Stimulated activated CD8-positive, alpha-beta memory T cell treated with anti-CD3 and anti-CD28 coated beads, Interleukin-2, amount 100 ng/mL, for 1 hour (primary cell): ENCODE measurements at places on chromosomes 16 and 17.

DNA sequence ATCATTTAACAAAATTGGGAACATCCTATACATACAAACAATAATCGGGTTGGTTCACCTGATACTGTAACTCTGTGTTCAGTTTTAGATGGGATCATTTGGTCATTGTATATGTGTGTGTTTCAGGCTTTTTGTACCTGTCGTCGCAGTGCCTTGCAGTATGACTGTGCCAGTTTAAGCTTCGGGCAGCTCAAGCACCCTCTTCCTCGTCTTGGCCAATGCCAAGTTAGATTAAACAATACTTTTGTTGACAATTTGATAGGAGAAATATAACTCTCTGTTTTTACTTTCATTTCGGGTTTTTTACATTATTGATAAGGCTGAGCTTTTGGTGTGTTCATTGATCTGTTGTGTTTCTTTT lies 37.0 kb upstream of the ARHGAP17 start:
- DNase-seq, result no peak

GRCh38 chr17:65467156-65467555 lies 94.3 kb downstream of the AXIN2 start:
- DNase-seq, result no peak

GRCh38 chr16:22300427-22301071 lies 3.3 kb downstream of the POLR3E start:
- no peak for DNase-seq

GRCh38 chr16:64250866-64251265 lies 871.0 kb downstream of the CDH11 start:
- DNase-seq, result no peak

DNA sequence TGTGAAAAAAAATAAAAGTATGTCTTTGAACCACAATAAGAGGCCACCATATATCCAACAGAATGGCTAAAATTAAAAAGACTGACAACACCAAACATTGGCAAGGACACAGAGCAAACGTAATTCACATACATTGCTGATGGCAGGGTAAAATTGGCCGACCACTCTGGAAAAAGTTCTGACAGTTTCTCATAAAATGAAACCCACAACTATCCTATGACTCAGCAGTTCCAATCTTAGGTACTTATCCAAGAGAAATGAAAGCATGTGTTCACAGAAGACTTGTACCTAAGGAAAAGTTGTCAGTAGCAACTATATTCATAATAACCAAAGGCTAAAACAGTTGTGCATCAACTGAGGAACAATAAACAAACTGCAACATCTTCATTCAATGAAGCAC lies 357.3 kb upstream of the XYLT1 start:
- DNase-seq, result no peak

GRCh38 chr17:77815127-77815905 lies 143.2 kb upstream of the TNRC6C start:
- DNase-seq, result no peak

DNA sequence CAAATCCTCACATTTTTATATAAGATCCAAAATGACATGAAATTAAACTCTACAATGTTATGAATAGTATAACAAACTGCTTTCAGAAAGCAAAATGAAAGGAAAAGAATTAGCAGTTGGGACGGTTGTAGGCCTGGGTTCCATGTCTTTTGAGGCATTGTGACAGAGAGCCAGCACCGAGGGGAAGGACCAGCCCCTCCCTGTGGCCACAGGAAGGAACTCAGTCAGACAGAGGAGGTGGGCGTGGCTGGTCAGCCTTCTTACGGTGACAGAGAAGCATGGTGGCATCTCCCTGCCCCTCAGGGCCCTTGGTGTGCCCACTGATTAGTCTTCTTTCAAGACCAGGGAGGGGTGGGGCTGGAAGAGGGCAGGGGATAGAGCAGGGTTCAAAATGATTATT lies 5.7 kb downstream of the ZNF319 start:
- DNase-seq, result no peak

GRCh38 chr17:76515274-76515949 lies 14.2 kb upstream of the RHBDF2 start:
- peak; percentile 64 for DNase-seq

DNA sequence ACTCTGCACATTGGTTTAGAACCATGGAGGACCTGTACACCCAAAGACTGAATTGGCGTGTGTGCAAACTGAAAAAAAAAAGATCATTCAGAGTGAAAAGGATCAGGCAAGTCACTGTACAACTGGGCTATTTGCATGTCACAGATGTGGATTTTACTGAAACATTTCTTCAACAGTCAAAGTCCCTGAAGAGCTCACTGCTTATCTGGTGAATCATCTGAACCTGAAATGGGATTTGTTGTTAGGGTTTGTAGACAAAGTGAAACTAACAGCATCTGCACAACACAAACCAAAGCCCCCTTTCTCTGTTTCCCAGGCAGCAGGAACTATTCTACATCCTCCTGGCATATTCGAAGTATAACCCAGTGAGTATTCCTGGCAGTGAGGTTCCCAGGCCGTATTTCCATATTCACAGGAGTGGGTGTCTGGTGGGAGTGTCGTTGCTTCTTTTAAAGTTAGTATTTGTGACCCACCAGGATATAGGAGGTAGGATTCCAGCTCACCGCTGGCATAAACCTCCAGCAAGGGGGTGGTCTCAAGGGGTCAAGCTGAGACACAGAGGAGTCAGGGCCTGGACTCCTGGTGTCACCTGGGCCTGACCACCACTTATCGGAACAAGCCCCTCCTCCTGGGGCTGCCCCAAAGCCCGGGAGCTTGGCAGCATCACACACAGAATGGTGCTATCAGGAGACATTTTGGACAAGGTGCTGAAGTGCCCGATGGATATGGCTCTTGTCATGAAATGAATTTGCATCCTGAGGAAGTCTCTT lies 80.9 kb downstream of the GOSR1 start:
- DNase-seq, result no peak

DNA sequence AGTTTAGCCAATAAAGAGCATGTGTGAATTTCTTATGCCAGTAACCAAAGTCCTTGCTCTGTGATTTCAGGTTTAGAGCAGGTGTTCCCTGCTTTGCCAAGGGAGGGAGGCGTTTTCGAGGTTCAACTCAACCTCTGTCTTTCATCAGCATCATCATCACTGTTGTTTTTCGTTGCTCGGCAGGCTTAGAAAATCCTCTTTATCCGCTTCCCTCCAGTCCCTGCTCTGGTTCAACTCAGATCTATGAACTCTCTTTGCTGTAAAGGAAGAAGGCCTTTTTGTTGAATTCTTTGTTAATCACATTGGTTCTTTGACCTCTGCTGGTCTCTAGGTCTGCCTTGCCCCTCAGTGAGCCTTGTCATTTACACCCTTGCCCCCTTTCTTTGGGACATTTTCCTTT lies 243.9 kb upstream of the RBFOX1 start:
- DNase-seq, result no peak

DNA sequence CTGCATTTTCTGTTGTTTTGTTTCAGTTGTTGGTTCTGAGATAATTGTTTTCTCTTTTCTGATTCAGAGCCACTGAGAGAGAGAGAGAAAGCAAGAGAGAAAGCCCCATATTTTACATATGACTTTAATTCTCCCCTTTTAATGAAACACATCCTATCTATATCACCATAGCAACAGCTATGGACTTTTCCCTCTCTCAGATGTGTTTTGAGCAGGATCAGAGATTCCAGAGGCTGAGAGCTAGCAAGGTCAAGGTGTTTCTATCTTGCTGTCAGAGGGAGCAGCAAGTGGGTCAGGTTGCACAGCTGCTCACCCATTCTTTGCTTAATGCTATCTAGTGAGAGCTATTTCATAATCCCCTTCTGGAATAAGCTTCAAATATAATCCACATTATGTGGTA lies 415.9 kb downstream of the CA10 start:
- DNase-seq, result no peak

DNA sequence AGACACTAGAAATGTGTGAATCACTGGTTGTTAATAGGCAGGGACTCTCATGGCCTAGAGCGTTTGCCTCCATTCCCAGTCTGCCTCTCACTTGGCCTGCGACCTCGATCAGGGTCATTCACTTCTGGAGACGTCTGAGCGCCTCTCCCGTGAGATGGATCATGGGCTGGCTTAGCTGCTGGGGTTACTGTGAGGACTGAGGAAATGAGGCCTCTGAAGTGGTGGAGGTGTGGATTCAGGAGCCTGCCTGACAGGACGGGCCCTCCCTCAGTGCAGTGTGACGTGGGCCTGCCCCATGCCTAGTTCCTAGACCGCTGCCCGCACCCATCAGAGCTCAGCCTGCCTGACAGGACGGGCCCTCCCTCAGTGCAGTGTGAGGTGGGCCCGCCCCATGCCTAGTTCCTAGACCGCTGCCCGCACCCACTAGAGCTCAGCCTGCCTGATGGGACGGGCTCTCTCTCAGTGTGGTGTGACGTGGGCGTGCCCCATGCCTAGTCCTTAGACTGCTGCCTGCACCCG lies 61.9 kb downstream of the BANP start:
- DNase-seq, result no peak

DNA sequence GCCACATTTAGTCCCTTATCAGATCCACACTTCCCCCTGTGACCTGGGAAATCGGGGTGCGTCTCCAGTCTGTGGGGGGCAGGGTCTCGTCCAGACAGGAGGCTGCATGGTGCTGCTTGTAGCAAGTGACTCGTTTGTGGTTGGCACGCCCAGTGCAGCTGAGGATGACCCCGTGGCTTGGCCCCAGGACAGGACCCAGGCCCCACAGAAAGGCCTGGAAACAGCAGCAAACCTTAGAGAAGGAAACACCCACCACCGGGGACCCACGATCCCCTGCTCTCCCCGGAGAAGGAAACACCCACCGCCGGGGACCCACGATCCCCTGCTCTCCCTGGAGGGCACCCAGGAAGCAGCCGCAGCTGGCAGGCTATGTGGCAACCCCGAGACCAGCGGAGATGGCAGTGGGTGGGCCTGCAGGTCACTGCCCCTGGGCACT lies 8.2 kb upstream of the C16orf95 start:
- no peak for DNase-seq

DNA sequence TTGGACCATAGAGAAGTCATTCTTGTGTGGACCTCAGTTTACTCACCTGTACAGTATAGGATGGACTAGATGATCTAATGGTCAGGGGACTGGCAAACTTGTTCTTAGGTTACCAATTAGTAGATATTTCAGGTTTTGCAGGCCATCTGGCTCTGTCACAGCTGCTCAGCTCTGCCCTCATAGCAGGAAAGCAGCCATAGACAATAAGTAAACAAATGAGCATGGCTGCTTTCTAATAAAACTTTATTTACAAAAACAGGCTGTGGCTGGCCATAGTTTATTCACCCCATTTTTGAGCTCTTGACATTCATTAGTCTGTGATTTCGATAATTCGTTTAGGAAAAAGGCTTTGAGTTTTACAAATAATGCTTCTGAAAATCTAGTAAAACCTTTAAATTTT lies 12.7 kb downstream of the BPTF start:
- no peak for DNase-seq

DNA sequence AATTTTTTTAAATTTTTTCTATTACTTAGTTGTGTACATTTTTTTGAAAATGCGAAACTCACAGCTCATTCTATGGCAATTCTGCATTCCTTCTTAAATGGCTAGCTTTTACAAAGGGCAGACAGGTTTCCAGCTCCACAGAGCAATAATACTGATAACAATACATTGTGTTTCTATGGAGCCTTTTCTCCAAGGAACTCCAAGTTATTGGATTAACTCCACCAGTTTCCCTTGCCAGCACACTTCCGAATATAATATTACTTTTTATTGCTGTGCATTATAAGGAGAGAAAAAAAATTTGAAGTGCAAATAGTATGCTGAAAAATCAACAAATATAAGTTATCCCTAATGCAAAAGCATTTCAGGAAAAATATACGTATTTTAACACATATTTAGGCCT lies 127.5 kb upstream of the PSMD7 start:
- DNase-seq, result no peak

GRCh38 chr16:48446534-48446920 lies 61.3 kb upstream of the SIAH1 start:
- no peak for DNase-seq

- DNase-seq, result no peak
Measured at GRCh38 chr16:2341456-2342447, 1.2 kb upstream of the ABCA3 start.

DNA sequence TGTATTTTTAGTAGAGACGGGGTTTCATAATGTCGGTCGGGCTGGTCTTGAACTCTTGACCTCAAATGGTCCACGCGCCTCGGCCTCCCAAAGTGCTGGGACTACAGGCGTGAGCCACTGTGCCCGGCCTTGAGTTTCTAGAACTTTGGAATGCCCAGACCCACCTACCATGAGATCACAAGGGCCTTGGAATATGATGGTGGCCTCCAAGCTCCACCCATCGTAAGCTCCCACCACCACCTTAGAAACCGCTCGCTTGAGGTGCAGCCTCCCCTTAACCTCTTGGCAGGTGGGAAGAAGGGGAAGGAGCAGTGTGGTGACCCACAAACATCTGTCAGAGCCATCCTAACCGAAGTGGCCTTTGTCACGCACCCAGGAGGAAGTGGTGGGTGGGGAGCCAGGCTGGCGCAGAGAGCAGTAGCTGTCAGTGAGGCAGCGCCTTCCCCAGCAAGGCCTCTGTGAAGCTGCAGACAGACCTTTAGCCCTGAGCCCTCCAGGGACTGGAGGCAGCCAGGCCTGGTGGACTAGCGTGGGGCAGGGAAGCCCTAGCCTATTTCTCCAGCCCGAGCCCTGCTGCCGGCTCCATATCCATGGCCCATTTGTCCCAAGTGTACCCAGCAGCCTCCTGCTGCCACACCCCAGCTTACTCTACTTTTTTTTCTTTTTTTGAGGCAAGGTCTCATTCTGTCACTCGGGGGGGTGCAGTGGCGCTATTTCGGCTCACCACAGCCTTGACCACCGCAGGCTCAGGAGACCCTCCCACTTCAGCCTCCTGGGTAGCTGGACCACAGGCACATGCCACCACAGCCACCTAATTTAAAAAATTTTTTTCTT lies 13.1 kb upstream of the SEPHS2 start:
- peak; percentile 44 for DNase-seq

DNA sequence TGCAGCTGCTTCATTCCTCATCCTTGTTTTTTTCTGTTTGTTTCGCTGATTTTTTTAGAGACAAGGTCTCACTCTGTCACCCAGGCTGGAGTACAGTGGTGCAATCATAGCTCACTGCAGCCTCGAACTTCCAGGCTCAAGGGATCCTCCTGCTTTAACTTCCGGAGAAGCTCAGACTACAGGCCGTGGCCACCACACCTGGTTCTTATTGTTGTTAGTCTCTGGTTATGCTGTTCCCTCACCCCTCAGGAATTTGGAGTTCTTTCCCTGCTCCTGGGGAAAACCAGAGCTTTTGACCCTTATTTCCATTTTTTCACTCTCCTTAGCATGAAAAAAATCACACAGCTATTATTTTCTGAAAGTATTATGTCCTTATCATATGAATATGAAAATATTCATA lies 1.8 kb downstream of the ODF4 start:
- DNase-seq, result no peak

- DNase-seq, result no peak
Measured at GRCh38 chr16:84155771-84156170, 10.7 kb downstream of the DNAAF1 start.

DNA sequence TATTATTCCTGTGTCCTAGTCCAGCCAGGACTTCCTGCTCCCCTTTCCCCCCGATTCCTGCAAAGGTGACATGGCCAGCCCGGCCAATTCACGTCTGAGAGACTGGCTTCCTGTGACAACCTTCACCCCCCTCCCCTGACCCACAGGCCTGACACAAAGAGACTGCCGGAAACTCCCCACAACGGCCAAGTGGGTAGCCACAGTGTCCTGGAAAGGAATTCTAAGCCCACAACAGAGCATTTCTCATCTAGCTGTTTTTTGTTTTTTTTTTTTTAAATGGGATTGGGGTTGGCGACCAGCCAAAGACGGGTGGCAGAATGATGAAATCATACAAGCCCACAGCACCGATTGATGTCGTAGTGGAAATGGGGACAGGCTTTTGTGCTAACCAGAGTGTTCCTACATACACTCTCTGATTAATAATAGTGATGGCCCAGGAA lies 2.8 kb upstream of the XAF1 start:
- DNase-seq, result peak; percentile 26

GRCh38 chr17:71987634-71988033 lies 133.2 kb upstream of the SOX9 start:
- no peak for DNase-seq
